CD4-positive, alpha-beta T cell treated with Interferon alpha-2 for 1 hour (primary cell): ENCODE measurements at places on chromosomes 7 and 10.

- no peak for DNase-seq
Measured at GRCh38 chr7:151361193-151361959, 19.8 kb downstream of the NUB1 start.

GRCh38 chr7:12323415-12323814 lies 80.2 kb downstream of the VWDE start:
- DNase-seq: no peak

DNA sequence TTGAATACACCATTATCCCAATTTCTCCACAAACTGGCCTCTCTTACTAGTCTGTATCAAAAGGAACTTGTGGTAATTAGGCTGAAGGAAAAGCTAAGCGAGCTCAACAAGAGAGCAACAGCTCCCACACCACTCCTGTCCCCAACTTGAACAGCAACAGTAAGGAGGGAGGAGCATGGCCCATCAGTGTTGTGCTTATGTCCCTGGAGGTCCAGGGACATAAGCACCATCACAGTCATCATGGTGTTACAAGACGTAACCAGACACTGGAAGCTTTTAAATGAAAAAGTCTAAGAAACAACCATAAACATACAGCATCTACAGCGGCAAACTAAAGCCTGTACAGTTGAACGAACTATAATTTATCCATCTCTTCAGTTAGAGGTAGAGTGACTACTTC lies 989 bp downstream of the ERLIN1 start:
- DNase-seq: no peak

DNA sequence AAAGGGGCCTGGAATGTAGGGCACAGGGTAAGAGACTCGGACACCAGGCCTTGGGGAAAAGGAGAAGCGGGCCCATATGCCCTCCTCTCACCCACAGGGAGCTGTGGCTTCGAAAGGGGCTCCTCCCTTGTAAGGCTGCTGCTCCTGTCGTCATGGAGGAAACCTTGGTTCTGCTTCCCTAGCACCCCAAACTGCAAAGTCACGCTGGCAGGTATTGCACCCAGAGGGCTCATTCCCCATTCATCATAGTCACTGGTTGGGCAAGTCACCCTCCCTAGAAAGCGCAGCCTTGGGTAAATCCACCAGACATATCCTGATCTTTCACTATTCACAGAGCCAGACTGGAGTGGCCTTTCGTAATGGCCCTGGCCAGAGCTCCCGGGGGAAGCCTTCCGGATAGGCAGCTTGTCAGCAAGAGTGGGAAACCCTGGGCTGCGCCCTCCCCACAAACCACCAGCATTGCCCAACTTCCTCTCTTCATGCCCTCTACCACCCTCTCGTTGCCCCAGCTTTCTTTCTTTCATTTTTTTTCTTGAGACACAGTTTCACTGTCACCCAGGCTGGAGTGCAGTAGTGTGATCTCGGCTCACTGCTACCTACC lies 121.0 kb downstream of the HIP1 start:
- DNase-seq: peak; percentile 85

- no peak for DNase-seq
Measured at GRCh38 chr10:131536676-131537075, 225.2 kb upstream of the TCERG1L start.

DNA sequence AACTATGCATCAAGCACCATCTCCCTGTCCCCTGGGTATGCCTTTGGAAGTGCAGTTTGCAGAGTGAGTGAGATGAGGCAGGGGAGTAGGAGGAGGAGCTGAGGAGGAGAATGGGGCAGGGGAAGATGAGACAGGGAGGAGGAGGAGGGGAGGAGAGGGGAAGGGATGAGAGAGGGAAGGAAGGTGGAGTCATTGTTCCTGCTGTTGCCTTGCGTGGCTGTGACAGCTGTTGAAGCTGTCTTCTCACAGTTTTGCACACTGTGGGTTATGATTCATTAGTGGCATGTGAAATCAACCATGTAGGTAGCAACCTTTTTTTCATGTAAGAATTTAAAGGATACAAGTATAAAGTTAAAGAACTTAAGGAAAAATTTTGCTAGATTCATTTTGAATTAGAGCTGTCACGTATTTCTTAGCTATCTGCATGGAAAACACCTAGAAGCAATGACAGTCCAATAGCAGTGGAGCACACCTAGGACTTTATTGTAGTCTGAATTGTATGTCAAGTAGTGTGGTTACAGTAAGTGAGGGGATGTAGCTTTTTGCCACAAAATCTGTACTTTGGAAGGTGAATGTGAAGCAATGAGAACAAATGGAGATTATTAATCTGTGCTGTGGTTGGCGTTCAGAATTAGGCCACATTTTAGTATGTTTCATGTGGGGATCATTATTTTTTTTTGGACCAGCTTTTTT lies 21.7 kb downstream of the CCM2 start:
- DNase-seq: no peak

DNA sequence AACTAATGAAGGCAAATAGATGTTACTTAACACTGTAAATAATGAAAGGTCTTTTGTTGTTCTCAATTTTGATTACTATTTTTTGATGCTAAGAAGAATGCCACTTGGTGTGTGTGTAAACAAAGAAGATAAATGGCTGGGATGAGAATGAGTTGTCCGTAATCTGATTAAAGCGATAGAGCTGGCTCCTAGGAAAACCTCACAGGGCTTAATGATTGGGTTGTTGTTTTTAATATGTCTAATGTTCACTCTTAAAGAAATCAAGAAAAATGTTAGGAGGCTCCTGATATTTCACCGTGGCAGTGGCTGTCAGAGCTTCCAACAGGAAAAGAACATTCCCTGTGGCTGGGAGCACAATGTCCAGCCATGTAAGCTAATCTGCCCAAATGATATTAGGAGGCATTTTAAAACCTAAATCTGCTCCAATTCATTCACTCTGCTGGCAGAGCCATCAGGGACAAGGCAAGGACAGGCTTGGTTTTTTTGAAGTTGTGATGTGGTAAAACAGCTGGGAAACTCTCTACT lies 243.9 kb downstream of the SNX10 start:
- no peak for DNase-seq

DNA sequence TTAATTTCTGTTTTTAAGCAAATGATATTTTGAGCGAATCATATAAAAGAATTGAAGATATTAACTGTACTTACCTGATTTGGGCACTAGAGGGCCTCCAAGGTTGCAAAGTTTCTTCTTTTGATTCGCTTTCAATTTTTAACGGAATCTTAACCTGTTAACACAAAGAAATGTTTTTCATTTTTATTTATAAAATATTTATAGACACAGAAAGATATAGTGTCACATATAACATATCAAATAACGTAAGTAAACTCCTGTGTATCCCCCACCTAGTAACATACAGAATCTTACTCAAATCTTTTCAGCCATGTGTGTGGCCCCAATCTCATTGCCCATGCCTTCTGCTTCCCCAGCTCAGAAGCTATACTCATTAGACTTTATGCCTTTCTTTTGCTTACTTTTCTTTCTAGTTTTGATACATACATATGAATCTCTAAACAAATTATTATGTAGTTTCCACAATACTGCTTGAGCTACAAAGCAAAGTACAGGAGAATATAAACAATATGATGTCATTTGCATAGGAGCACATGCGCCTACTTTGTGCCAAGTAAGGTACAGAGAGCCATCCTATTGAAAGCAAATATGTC lies 49.5 kb upstream of the ZPBP start:
- DNase-seq: peak; percentile 72

DNA sequence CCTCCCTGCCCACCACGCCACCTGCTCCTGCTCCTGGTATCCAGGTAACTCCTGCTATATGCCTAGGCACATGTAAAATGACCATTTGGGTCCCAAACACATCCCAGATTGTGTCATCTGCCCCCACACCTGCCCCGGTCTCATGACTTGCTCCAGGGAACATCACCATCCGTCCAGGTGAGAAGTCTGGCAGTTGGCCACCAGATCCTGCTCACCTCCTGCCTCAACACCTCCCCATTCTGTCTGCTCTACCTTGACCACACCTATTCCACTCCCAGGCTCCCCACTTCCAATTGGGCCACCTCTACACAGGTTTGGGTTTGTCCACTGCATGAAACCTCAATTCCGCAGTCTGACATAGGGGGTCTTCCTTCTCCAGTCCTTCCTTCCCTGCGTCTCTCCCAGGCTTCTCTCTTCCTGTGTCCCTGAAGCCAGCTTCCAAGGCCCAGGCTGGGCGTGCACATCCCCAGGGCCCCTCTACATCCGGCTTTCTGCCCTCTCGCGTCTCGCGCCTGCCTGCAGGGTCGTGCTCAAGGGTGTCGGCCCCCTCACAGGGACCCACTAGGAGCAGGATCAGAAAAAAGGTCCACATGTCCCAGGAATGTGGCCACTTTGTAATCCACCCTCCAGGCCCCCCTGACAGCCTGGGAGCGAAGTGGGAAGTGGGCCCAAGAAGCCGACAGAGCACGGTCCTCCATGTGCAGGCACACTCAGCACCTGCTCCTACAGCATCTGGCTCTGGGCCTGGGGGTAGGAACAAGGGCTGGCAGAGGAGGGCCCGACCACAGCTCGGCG lies 49.3 kb upstream of the DAGLB start:
- DNase-seq: no peak

DNA sequence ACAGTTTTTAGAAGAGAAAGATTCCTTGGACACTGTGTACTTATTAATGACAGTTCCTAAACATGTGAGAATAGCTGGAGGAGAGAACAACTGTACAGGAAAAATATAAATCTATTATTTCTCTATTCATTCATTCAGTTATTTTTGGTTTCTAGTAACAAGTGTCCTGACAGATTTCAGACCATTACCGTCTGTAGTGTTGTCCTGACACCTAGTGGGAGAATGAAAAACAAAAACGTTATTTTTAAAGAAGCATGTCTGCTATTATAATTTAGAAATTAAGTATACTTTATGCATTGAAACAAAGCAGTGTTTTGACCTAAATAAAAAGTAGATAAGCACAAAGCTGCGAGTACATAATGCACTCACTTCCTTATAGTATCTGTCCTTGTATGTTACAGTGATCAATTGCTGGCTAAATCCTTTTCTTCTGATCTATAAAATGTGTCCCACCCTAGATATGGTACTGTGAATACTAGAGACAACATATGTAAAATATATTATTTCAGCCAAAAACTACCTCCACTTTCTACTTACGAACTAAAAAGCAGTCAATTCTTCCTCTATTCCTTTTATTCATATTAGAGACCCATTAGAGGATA lies 575.6 kb downstream of the ARL4A start:
- peak; percentile 50 for DNase-seq

DNA sequence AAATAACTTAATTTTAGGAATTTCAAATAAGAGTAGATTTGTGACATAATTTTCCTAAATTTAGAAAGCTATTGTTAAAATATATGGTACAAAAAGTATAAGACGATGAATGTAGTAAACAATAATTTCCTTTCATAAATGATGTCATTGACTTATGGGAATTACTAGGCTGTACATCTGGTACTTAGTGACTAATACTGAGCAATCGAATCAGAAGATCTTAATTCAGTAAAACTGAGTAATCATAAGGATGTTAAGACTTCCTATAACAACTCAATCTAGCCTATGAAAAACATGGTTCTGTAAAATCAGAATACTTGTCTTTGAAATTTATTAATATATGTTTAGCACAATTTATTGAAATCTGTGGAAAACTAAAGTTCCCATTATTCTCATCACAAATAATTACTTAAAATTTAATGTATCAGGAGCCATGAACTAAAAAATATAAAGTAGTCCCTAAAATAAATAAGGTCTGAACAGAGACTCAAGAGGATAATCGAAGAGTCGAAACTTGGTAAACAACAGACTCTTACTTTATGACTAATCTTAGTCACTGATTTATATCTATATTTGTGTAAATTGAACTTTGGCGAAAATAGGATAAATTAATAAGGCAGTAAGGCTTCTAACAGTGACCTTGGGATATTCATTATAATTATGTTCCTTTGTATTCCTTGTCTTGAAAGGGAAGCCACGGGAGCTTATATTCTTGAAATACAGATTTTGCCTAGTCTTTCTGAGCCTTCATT lies 142.1 kb downstream of the HGF start:
- DNase-seq: no peak

GRCh38 chr7:128099204-128099671 lies 68.0 kb upstream of the LRRC4 start:
- no peak for DNase-seq

GRCh38 chr10:123796736-123797135 lies 94.9 kb downstream of the CPXM2 start:
- DNase-seq: no peak

- peak; percentile 54 for DNase-seq
Measured at GRCh38 chr10:93352638-93353383, 129.3 kb downstream of the MYOF start.

DNA sequence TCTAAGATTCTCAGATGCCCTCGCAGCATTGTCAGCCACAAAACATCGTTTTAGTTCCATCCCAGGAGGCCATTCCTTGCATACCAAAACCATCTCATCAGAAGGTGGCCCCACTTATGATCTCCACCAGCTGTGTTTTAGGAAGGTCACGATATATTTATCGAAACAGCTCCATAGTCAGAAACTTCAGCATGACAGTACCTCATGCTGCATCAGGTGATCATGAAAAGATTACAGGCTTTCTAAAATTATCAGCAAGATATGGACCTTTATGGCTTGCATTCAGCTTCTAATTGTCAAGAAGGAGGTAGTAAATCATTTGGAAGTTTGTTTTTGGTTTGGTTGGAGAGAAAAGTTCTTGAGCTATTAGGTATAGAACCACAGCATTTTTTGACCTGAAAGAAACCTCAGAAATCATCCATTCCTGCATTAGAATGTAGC lies 20.0 kb downstream of the JAZF1 start:
- DNase-seq: no peak

- DNase-seq: no peak
Measured at GRCh38 chr7:74057216-74057925, 26.2 kb upstream of the LIMK1 start.

DNA sequence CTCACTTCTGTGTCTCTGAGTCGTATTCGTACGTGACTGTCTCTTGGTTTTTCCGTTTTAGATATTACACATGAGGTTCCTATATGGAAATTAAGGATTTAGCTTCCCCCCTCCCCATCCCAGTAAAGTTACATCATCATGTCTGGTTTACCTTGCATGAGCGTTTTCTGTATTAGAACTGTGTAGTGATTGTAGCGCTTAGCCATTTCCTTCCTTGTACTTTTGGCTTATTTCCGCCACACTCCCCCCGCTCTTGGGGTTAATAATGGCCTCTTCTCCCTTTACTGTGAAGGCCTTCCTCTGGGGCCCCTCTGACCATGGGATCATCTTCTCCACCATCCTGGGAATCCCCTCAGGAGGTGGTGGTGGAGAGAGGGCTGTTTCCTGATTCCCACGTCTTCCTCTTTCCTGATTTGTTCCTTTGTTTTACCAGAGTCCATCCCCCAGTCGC lies 27.2 kb upstream of the AP5Z1 start:
- DNase-seq: no peak

- no peak for DNase-seq
Measured at GRCh38 chr10:112271982-112272381, 11.2 kb upstream of the TECTB start.
